ENCODE measurements at places on chromosomes 11 and 22.
A peak's percentile ranks its signal among the peaks of the same experiment; 100 is the strongest.

- DNase-seq: no peak
Observed at GRCh38 chr22:48376428-48376827, 1451.2 kb downstream of the BRD1 start.

DNA sequence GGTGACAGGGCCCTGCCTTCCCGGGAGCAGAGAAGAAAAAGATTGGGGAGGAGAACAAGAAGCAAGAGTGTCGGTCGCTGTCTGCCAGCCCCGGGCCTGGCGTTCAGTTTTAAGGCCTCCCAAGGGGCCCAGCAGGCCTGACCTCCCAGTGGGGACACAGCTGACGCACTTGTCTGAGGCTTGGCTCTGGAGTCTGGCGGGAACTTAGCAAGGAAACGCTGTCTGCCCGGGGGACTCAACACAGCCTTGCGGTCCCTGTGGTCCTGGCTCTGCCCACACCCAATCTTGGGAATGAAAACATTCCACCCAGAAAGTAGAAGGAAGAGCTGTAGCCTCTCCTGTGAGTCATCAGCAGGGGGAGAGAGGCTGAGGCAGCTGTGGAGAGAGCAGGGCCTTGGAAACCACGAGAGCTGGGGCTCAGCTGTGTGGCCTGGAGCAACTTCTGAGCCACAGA, 54.4 kb downstream of the TRAF6 start:
- no peak for DNase-seq

- no peak for DNase-seq
Observed at GRCh38 chr11:58358969-58359368, at the start of gene OR5B17. TSS of gene OR5B17 (minus strand) at chr11:58359069. CDS start at chr11:58359069, 0 bp downstream.

- DNase-seq: no peak
Observed at GRCh38 chr11:102154806-102155205, 44.6 kb downstream of the YAP1 start.

GRCh38 chr11:62958547-62959421, 26.0 kb downstream of the SLC22A6 start:
- no peak for DNase-seq

DNA sequence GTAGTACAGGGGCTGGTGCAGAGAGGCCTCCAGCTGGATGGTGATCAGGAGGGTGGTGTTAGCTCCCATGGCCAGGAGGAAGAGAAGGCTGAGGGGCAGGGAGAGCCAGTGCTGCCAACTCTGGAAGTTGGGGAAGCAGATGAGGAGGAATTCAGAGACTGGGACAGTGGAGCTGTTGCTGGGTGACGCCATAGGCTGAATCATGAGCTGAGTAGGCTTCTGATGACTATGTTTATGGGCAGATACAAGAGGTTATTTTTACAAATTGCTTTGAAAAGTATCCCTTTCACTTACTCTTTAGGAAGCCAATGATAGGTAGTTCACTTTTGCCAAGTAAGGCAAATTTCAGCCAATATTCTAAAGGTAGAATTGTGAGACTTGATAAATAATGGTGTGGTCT, 3.1 kb downstream of the OR56A1 start:
- no peak for DNase-seq

DNA sequence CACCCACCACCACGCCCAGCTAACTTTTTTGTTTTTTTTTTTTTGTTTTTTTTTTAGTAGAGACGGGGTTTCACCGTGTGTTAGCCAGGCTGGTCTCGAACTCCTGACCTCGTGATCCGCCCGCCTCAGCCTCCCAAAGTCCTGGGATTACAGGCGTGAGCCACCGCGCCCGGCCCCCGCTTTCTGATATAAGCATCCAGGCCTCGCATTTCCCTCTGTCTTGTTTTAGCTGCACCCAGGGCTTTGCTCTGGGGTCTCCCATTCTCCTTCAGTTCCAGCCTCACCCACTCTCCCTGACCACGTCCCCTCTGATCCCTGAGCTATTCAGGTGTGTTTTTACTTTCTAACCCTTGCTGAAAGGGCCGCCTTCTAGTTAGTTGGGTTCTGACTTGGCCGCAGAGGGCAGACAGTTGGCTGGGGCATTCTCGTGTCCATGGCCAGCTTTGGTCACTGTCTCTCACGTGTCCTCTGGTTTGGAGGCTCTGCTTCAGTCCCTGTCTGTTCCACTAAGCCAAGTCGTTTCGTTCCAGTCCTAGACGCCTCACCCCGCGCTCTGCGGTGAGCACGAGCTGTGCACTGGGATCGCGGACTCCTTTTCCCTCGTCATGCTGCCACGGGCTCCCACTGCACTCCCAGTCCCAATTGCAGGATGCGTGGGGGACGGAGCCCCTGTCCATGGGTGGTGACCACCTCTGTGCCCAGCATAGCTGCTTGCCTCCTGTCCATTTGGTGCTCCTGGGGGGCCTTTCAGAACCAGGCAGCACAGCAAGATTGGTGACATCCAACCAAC, 6.0 kb upstream of the TNNT3 start:
- DNase-seq: no peak

- DNase-seq: no peak
Observed at GRCh38 chr11:119416606-119417580, 6.1 kb downstream of the THY1 start.

DNA sequence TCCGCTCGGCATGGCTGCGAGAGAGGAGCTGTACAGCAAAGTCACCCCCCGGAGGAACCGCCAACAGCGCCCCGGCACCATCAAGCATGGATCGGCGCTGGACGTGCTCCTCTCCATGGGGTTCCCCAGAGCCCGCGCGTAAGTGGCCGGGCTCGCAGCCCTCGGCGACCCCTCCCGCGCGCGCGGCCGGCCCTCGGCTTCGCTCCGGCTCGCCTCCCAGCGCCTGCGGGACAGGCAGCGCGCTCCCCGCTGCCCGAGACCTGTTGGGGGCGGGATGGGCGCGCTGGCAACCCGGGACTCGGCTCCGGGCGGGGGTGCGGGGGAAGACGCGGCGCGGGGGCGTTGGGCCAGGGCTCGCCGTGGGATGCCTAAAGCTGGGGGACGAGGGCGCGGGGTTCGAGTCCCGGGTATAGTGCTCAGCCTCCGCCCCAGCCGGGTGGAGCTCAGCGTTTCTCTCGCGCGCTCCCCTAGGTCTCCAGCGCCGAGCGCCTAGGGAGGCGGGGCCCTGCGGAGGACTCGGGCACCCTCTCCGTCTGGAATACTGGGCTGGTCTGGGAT, 630 bp downstream of the UBASH3B start:
- no peak for DNase-seq

- DNase-seq: no peak
Observed at GRCh38 chr22:23772315-23772648, 367 bp upstream of the MMP11 start.

DNA sequence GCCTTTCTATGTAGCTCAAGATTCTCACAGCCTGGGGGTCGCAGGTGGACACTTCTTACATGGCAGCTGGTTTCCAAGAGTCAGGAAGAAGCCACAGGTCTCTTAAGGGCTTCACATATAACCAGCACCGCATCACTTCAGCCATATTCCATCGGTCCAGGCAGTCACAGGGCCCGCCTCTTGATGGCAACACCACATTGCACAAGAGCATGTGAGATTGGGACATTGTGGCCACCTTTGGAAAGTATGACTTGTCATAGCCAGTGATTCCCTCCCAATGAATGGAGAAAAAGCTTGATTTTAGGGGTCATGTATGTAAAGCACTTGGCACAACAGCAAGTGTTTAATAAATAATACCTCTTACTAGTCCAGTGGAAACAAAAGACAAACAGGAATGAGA, 98.3 kb downstream of the NCAM1 start:
- no peak for DNase-seq

GRCh38 chr22:31604137-31604705, 57.8 kb downstream of the PISD start:
- no peak for DNase-seq

GRCh38 chr11:19191530-19192169, 10.1 kb downstream of the CSRP3 start:
- no peak for DNase-seq

GRCh38 chr11:58963551-58964104, 24.3 kb downstream of the GLYATL1 start:
- DNase-seq: no peak

GRCh38 chr11:62108017-62108750, 15.6 kb upstream of the INCENP start:
- peak; percentile 67 for DNase-seq

- DNase-seq: no peak
Observed at GRCh38 chr11:19558189-19558986, 154.2 kb upstream of the NAV2 start.

DNA sequence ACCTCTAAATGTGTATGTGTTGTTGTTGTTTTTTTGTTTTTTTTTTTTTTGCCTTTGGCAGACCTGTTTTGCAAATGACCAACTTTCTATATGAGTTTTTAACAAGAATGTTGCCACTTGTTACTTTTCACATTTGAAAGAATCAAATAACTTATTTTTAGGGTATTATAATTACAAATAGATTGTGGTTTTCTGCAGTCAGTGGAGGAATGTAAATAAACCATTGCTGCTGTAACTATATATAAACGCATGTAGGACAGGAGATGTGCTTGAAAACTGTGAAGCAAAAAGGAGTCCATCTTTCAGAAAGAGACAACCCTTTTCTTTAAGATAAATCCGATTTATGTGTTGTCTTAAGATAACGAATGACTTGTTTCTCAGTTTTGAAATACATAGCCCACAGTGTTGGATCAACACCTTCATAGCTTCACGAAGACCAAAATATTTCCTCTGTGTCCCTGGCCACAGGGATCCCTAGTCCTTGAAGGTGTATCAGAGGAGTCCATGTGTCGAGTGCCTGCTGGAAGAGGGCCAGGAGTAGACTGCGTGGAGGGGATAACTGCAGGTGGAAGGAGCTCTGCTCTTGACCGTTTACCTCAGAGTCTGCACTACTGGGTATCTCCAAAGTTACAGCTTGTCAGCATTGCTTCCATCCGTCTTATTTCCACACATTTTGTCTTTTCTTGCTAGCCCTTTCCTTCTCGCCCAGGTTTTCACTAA, 24.7 kb downstream of the TNRC6B start:
- peak; percentile 32 for DNase-seq

DNA sequence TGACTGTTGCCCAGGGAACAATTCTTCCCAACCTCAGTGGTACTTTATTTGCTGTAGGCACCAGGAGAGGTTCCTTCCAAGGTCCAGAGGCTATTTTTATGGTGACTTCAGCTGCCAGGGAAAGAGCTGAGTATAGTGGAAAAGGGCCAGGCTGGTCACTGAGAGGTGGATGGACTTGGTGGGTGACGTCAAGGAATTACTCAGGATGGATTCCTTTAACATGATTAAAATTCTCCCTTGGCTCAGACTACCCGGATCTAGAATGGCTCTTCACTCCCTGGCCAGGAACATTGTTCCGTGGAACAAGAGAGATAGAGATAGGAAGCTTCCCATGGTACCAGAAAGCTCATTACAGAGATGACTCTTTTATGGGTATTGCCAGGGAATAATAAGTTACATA, 8.7 kb upstream of the CALCA start:
- no peak for DNase-seq

GRCh38 chr22:24380220-24380904, 47.0 kb upstream of the ADORA2A start:
- DNase-seq: no peak

- DNase-seq: no peak
Observed at GRCh38 chr11:12469451-12469850, 92.1 kb downstream of the PARVA start.
